NCI-H1105 (cell line): ENCODE measurements at places on chromosomes 5 and 9.
A peak's percentile ranks its signal among the peaks of the same experiment; 100 is the strongest.

GRCh38 chr5:116395631-116396203 is 178.9 kb downstream of the SEMA6A start:
- no peak for DNase-seq

GRCh38 chr5:3612591-3613042 is 17.0 kb downstream of the IRX1 start:
- DNase-seq: no peak

- no peak for DNase-seq
Measured at GRCh38 chr5:138936225-138936967, 61.3 kb upstream of the LRRTM2 start.

DNA sequence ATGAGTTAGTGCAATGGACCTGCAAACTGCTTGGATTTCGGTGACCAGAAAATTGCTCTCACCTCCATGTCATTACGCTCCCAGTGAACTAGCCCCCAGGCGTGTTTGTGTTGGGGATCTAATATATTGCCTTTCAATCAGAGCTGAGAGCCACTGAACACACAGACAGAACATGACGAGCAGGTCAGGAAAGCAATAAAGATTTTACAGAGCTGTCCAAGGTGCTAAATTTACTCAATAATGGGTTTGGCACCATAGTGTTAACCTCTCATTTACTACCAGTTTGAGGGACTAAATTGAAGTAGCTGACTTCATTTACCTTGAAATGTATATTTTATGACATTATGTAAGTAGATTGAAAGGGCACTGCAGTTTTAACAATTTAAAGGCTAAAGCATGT is 383.0 kb downstream of the EBF1 start:
- DNase-seq: no peak

- no peak for DNase-seq
Measured at GRCh38 chr9:33782395-33783152, 12.8 kb upstream of the PRSS3 start.

GRCh38 chr5:105882956-105883481 is 1787.7 kb downstream of the EFNA5 start:
- DNase-seq: no peak

DNA sequence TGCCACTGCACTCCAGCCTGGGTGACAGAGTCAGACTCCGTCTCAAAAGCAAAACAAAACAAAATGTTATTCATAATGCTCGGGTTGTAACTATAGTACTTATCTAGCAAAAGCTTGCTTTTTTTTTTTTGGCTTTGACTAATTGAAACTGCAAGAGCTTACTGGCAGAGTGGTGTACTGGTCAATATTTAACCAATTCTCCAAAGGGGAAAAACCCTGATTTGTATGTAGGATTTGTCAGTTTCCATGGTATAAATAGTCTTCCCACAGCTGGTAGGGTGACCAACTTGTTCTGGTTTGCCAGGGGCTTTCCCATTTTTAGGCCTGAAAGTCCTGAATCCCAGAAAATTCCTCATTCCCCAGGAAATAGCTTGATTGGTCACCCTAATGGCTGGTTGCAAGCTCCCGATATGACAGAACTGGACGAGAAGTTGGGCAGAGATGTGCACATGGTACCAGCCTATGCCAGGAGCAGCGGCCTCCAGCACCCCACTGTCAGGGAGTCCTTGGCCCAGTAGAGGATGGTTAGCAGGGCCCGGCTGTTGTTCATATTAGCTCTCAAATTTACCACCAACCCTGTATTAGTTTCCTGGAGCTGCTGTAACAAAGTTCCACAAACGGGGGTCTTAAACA is 58.0 kb downstream of the FXN start:
- no peak for DNase-seq

DNA sequence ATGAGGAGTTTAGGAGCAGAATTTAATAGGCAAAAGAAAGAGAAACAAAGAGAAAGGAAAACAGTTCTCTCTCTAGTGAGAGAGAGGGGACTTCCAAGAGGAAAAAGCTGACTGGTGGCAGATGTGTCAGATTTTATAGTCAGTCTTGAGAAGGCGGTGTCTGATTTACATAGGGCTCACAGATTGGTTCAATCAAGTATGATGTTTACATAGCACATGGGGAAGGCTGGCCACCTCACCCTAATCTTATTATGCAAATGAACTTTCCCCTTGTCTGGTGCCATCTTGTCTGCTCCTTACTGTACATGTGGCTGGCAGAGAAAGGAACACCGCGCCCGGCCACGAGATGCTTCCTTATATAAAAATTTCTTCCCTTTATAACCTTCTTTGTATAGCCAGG is 24.7 kb downstream of the UNC13B start:
- no peak for DNase-seq

DNA sequence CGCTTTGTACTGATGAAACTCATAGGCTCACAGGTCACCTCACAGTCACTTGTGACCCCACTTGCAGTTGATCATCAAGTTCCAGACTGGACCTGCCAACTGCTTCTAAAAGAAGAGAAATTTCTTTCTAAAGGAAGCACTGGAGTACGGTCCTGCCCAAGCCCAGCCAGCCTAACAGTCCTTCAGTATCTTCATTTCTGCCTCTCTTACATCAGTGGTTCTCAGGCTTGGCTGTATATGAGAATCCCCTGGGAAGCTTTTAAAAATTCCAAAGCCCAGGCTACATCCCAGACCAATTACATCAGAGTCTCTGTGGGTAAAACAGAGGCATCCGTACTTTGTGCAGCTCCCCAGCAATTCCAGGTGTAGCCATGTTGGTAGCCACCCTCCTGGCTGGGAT is 282.1 kb downstream of the NFIB start:
- DNase-seq: no peak

GRCh38 chr5:96822686-96823459 is 15.1 kb upstream of the ERAP1 start:
- DNase-seq: no peak

DNA sequence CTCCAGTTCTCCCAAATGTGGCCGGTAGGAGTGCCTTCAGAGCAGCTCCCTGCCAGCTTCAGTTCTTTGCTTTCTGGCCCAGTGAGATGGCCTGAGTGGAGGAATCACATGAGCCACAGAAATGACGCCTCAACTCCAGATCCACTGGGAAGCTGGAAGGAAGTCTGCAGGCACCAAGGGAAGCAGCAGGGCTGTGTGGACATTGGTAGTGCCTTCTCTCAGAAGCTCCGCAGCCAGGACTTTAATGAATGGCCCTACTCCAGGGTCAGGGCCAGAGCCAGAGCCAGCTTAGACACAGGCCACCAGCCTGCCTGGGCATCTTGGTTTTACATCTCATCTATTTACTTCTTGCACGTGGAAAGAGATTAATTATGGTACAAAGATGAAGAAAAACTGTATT is 12.0 kb upstream of the PSMB7 start:
- no peak for DNase-seq

DNA sequence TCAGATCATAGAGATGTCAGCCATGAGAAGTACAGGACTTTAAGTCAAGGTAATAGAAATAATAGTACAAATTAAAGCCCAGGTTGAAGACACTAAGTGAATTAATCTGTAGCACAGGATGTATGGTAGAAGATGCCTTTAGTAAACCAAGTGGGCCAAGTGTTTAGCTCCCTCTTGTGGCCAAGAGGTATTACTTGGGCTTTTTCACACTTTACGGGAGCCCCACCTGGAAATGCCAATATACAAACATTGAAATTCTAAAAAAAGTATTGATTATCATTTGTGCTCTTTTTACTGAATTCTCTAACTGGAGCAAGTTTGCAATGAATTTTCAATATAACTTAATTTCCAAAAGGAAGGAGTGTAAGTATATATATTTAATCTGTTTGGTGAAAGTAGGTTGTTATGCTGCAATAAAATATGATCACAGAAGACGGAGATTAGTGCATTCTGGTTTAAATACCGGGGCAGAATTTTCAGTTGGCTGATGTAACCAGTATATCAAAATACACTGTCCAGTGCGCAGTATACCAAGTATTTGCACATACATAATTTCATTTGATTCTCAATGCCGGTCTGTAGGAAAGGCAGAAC is 84.7 kb downstream of the PARP8 start:
- DNase-seq: no peak

DNA sequence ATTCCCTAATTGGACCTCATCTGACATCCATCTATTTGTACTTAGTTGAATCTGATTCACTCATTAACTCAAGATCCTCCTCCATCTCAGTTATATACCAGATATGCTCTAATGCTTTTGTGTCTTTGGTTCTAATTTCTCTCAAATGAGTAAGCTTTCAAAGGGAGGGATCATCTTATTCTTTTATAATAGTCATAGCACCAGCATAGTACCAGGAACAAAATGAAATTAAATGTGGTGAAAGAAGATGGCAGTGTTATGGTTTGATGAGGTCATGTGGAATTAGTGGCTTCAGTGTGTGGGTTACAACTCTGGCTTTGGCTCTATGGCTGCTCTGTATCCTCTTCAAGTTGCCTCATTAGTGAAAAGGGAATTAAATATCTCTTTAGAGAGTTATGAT is 32.5 kb upstream of the ZNF366 start:
- no peak for DNase-seq

DNA sequence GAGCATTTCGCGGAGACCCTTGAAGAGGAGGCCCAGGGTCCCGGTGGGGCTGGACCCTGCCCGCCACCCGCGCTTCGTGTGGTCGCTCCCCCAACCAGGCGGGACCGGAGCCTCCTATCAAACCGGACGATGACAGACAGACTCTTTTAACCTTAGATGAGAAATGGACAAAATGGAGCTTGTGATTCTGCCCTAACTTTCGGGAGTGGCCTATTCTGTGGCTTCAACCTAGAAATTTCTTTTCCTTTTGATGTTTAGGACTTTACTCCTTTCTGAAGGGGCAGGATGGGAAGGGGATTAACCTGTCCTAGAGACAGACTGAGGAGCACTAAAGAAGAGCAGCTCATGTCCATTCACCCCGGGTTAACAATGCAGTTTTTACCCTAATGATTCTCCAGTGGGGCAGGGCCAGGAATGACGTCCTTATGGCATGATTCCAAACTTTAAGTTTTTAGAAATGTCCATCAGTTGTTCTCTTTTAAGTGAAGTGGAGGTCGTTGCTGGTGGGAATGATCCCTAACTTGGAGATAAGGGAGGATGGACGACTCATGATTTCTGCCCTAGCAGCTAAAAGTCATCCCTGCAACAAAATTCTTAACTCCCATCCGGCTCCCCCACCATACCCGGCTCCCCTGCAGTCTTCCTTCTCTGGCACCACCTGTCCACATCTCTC is 1.0 kb downstream of the NIPSNAP3A start:
- no peak for DNase-seq

DNA sequence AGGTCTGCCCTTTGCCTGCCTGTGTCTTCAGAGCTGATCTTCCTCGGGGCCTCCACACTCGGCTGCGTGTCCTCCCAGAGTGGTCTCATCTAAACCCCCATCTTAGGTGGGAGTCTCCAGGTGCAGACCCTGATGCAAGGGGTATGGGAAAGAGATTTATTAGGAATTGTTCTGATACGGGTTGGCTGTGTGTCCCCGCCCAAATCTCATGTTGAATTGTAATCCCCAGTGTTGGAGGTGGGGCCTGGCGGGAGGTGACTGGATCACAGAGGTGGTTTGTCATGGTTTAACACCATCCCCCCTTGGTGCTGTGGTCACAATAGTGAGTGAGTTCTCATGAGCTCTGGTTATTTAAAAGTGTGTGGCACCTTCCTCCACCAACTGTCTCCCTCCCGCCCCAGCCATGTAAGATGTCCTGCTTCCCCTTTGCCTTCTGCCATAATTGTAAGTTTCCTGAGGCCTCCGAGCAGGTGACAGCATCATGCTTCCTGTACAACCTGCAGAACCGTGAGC is 208.4 kb downstream of the AOPEP start:
- no peak for DNase-seq

GRCh38 chr9:19409401-19410194 is 789 bp downstream of the ACER2 start:
- DNase-seq: peak; percentile 1

GRCh38 chr9:77848404-77848803 is 183.2 kb downstream of the GNAQ start:
- no peak for DNase-seq

DNA sequence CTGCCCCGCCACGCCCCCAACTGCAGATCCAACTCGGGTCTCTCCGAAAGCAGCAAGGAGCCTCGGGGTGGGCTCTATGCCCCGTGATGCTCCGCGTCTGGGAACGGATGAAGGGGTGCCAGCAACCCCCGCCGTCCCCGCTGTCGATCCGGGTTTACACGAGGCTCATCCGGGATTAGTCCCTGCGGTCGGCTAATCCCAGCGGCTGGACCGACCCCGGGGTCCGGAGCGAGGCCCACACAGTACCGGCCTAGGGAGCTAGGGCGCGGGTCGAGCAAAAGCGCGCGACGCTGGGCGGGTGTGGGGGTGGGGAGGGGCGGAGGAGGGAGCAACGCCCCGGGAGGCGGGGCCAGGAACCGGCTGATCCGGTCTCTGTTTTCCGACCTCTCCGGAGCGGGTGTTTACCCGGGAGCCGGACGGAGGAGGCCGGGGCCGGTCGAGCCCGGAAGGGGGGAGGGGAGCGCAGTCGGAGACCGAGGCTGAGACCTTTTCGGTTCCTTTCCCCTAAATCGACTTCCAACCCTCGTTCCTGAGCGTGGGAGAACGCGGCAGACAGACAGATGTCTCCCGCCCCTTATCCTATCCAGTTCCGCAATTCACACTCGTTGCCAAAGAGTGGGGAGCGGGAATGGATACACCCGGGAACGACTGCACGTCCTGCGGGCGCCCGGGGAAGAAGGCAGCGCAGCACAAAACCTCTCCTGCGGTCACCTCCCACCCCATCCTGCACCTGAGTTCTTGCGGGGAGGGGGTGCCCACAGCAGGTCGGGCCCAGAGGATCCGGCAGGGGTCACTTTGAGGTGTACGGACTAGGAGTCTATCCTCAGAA is 28.6 kb downstream of the PCDH1 start:
- peak; percentile 77 for DNase-seq

- DNase-seq: no peak
Measured at GRCh38 chr5:68540798-68541590, 325.4 kb downstream of the PIK3R1 start.

GRCh38 chr9:108973895-108974294 is 39.4 kb downstream of the CTNNAL1 start:
- DNase-seq: no peak

DNA sequence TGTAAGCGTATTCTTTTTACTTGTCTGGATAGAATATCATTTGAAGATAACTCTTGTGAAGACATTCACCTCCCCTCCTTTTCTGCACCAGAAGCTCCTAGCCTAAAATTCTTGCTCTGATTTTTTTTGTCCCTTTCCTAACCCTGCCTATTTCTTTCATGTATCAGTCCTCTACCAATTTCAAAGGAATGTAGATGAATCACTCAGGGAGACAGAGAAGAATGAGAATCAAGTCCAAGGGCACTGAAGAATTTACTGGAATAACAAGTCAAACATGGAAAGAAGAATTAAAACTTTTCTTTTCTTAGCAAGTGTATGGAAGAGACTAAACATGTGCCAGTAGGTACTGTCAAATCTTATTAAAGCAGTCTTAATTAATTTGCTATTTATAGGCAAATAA is 618.7 kb downstream of the DNAH5 start:
- no peak for DNase-seq

GRCh38 chr9:17280350-17281012 is 145.6 kb downstream of the CNTLN start:
- DNase-seq: no peak

GRCh38 chr5:165260426-165260825 is 1755.0 kb downstream of the MAT2B start:
- no peak for DNase-seq

- DNase-seq: no peak
Measured at GRCh38 chr5:157523976-157524375, 51.6 kb downstream of the ADAM19 start.
